ENCODE measurements at places on chromosomes 4 and X. TPM values are rescaled to one million over a fixed set of nuclear protein-coding genes. Genes with fewer than 3 reads are reported as not detected.

FAM47A gene
- polyA plus RNA-seq, result not detected

CPZ gene
- 5.1 TPM for polyA plus RNA-seq

TMEM175 gene
- polyA plus RNA-seq, result 16.0 TPM

PLS3 gene
- polyA plus RNA-seq, result 110 TPM
